Stimulated activated CD8-positive, alpha-beta memory T cell treated with anti-CD3 and anti-CD28 coated beads, Interleukin-7, amount 100 ng/mL, for 4 hours (primary cell): ENCODE measurements at places on chromosomes 16 and 17.

DNA sequence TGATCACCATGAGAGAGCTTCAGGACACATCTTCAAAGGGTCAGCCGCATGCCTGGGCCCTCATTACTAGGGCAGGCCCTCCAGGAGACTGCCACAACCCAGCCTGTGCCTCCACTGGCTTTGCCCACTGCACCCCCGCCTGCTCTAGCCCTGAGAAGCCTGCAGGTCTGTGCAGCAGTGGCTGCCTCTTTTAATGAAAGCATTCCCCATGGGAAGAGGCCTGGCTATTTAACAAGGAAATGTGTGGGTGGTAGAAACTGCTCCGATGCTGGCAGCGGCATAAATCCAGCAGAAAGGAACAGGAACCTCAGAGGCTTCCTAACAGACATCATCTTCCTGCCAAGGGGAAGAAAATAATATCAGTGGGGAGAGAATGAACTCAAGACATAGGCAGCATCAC is 375 bp upstream of the KRT32 start:
- DNase-seq: no peak

DNA sequence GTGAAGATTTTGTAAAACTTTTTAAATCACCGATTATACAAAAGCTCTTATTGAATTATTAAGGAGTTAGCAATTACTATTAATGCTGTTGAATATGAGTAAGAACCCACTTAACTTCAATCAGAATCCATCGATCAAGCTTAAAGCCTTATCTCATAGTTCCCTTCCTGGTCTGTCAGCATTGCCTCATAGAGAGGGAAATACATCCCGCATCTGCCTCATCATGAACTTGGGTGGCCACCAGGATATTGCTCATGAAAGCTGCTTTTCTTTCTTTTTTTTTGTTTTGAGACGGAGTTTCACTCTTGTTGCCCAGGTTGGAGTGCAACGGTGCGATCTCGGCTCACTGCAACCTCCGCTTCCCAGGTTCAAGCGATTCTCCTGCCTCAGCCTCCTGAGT is 66.7 kb downstream of the PIGL start:
- DNase-seq: no peak

DNA sequence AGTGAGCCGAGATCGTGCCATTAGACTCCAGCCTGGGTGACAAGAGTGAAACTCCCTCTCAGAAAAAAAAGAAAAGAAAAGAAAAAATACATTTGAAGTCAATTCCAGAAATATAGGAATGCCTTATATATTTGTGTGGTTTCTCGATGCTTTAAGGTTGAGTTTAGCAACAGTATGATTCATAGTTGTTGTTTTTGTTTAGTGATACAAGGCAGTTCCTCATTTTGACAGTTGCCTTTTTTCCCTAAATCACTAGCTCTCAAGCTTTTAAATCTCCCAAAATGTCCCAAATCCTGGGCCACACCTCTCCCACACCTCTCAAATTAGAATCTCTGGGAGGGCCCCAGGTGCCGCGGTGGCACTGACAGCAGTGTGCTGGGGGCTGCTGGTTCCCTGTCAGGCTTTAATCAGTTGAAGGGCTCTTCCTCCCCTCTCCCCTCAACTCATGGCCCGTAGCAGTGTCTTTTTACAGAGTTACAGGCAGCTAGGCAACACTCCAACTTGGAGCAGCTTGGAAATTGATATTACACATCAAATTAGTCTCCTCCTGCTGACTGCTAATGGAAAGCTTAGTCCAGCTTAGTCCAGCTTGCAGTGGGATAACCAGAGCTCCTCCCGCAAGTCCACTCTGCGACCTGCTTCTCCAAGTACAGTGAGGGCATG is 58.4 kb downstream of the EPN2 start:
- no peak for DNase-seq

GRCh38 chr17:82287868-82288801 is 14.6 kb upstream of the CSNK1D start:
- no peak for DNase-seq

DNA sequence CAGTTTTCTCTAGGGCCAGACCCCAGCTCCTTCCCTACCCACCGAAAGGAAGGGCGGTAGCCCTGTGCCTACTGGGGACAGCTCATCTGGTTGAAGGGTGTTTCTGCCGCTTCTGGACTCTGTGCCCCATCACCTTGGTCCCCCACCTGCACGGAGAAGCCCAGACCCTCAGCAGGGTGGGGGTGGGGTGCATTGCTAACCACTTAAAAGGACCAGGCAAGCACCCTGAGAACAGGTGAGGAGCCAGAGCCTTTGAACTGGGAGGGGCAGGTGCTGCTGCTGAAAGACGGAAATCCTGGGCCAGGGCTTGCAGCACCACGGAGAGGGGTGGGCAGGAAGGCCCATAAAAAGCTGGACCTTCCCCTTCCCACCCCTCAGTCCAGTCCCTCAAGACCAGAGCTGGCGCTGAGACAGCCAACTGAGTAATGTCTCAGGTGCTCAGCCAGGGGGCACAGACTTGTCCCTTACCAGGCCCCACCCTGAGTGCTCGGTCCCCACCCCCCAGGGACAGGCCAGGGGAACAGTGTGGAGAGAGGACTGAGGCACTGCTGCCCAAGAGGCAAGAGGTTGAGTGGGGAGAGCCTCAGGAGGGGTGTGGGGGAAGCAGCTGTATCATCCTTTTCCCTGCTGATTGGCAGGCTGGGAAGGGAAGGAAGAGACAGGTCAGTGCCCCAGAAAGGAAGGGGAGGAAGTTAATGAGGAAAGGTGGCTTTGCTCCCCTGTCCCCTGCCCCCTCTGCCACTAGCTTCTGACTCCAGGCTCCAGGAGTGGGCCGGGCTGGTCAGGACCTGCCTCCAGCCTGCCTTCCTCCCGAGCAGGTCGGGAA is 10.9 kb upstream of the SP2 start:
- DNase-seq: no peak

- no peak for DNase-seq
These were observed 26.9 kb downstream of the IFT140 start for GRCh38 chr16:1584926-1585484.
